ENCODE measurements at places on chromosomes 6 and 20. TPM values are rescaled to one million over a fixed set of nuclear protein-coding genes. Genes with fewer than 3 reads are reported as not detected.

- no peak for DNase-seq
Observed at GRCh38 chr6:56796196-56796532, 153.5 kb upstream of the DST start.

Gene TGM2
- total RNA-seq = 23.4 TPM

DNA sequence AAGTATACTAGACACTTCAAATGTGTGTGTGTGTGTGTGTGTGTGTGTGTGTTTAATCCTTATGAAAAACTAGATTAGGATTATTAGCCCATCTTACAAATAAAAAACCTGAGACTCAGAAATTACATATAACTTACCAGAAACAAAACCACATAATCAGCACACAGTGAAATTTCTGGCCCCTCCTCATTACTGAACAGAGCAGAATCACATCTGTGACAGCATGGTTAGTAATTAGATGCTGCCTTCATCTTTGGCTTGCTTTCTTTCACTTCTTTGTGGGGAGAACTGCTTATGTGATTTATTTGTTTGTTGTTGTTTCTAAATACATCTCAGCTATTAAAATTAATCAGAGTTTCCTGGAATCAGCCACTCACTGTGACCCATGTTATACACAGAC, 267.1 kb downstream of the TENT5A start:
- DNase-seq = no peak

- DNase-seq = no peak
Observed at GRCh38 chr20:23049201-23050075, at the start of gene THBD. THBD (minus strand) TSS chr20:23049672; CDS start chr20:23049504, 168 bp downstream.

GRCh38 chr6:89509777-89510281, 76.9 kb downstream of the ANKRD6 start:
- DNase-seq = no peak

- no peak for DNase-seq
Observed at GRCh38 chr6:83962582-83962981, 71.0 kb upstream of the MRAP2 start.

GRCh38 chr6:147078602-147079001, 125.6 kb upstream of the STXBP5 start:
- DNase-seq = no peak

DNA sequence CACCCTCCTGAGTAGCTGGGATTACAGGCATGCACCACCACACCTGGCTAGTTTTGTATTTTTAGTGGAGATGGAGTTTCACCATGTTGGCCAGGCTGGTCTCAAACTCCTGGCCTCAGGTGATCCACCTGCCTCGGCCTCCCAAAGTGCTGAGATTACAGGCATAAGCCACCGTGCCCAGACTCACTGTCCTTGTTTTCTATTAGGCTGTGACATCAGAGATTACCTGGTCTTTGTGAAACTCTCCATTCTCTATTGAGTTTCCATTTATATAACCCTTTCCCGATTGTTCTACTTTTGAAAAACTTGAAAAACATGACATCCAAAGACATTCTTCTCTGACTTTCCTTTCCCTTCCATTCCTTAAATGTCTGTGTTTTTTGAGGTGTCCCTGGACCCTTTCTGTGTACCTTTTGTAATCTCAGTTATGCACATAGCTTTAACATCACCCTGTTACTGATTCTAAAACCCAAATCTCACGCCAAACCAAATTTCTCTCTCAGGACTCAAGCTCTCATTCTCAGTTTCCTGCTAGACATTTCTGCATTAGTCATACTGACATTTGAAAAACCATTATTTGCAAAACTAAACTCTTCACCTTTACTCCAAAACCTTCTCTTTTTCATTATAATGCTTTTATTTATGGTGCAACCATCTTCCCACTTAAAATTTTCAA, 137.0 kb downstream of the KHDC1L start:
- DNase-seq = no peak

DNA sequence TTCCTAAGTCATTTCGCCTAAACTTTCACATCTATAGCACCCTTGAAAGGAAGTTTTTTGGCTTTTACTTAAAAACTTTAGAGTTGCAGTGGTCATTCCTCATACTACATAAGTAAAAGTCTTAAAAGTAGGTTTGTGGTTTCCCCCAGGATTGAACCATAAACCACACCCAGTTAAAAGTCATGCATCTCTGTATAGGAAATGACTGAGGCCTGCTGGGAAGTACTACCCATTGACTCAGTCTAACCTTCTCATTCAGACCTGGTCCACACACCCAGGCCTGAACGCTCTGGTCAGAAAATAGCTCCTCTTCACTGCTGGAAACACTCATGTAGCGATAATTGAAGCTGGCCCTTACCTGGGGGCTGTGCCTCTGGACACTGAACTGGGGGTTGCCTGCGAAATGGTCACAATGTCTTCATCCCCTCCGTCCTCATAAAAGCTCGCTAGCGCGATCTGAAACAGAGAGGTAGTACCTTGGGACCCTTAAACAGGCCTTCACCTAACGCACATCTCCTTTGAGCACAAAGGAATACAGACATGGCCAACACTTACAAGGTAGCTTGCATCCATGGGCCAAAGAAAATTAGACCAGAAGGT, 2.6 kb downstream of the NSFL1C start:
- DNase-seq = no peak
